ENCODE measurements at places on chromosomes 2 and 18. TPM values are rescaled to one million over a fixed set of nuclear protein-coding genes. Genes with fewer than 3 reads are reported as not detected.

- H3K36me3 ChIP-seq = no peaks in the 10 kb centered on the region
- no peaks in the 10 kb centered on the region for H3K27me3 ChIP-seq
- no peak overlapping the region for H3K27ac ChIP-seq
Observed at GRCh38 chr2:186125156-186125555, 360.9 kb upstream of the ZC3H15 start.

Gene COPS8
- 83.7 TPM for total RNA-seq

DNA sequence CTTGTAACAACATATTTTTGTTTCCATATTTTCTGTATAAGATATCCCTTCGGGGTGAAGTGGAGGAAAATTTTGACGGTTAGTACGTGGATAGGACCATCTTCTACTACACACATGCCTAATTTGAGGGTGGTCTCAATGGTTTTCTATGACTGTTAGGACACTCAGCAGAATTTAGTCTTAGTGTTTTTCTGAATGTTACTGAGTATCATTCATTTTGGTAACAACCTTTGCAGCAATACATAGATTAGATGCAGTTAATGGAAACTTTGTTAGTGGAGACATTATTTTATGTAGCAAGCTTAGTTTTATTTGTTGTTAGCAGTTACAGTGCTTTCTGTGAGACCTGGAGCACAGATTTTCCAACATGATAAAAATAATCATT, 1.6 kb downstream of the ITGAV start:
- no peaks in the 10 kb centered on the region for H3K36me3 ChIP-seq
- DNase-seq = no peak
- peak overlapping the region; percentile 73 for H3K4me3 ChIP-seq
- H3K4me1 ChIP-seq = no peaks in the 10 kb centered on the region

Gene POMC
- 8.6 TPM for total RNA-seq

Gene SIX2
- total RNA-seq = 1.7 TPM

- H3K36me3 ChIP-seq = no peaks in the 10 kb centered on the region
- no peaks in the 10 kb centered on the region for H3K4me1 ChIP-seq
- no peak for DNase-seq
- no peaks in the 10 kb centered on the region for H3K27me3 ChIP-seq
- H3K27ac ChIP-seq = no peak overlapping the region
- H3K4me3 ChIP-seq = no peak overlapping the region
Observed at GRCh38 chr18:54983041-54983686, 23.9 kb upstream of the CCDC68 start.

Gene C2orf78
- not detected for total RNA-seq

- peak overlapping the region; percentile 55 for H3K4me3 ChIP-seq
- H3K4me1 ChIP-seq = peaks cover 51% of the 10 kb centered on the region
- H3K27ac ChIP-seq = peak overlapping the region; percentile 89
Observed at GRCh38 chr2:42102591-42103450, 55.0 kb downstream of the PKDCC start.

- DNase-seq = no peak
- H3K36me3 ChIP-seq = peaks cover 33% of the 10 kb centered on the region
- no peak overlapping the region for H3K27ac ChIP-seq
- no peaks in the 10 kb centered on the region for H3K27me3 ChIP-seq
- H3K4me3 ChIP-seq = no peak overlapping the region
Observed at GRCh38 chr2:128178650-128179460, 87.9 kb downstream of the UGGT1 start.

Gene ALK
- total RNA-seq = 0.39 TPM

DNA sequence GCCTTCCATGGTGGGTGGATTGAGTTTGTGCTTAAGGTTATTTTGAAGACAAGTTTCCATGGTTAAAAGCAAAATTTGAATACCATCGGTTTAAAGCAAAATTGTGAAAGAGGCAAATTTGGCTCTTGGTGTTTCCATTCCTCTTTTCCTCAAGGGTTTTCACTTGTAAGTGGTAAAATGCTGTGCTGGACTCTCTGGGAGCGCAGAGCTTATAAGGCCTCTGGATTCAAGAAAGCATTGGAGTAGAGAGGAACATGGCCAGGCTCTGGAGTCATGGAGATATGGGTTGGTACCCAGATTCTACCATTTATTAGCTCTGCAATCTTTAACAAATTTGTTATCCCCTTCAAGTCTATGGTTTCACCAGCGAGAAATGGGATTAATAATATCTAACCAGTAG, 17.5 kb downstream of the KCNE4 start:
- H3K27me3 ChIP-seq = no peaks in the 10 kb centered on the region
- no peak for DNase-seq
- no peak overlapping the region for H3K4me3 ChIP-seq
- peaks cover 4% of the 10 kb centered on the region for H3K4me1 ChIP-seq
- no peaks in the 10 kb centered on the region for H3K36me3 ChIP-seq

Gene FOXD4L1
- total RNA-seq = 1.3 TPM

Gene FIGN
- 12.3 TPM for total RNA-seq

- H3K27ac ChIP-seq = no peak overlapping the region
- H3K4me3 ChIP-seq = no peak overlapping the region
- H3K27me3 ChIP-seq = no peaks in the 10 kb centered on the region
- no peaks in the 10 kb centered on the region for H3K36me3 ChIP-seq
- no peak for DNase-seq
Observed at GRCh38 chr2:240400371-240401161, 34.9 kb upstream of the GPC1 start.

Gene B3GNT7
- total RNA-seq = 3.3 TPM

- DNase-seq = no peak
- H3K27ac ChIP-seq = no peak overlapping the region
Observed at GRCh38 chr18:44597797-44598196, 82.9 kb upstream of the SETBP1 start.

GRCh38 chr2:207926133-207926988, 99.0 kb downstream of the PLEKHM3 start:
- H3K27me3 ChIP-seq = no peaks in the 10 kb centered on the region
- H3K4me3 ChIP-seq = no peak overlapping the region
- no peaks in the 10 kb centered on the region for H3K4me1 ChIP-seq
- peak; percentile 46 for DNase-seq
- H3K36me3 ChIP-seq = peaks cover 29% of the 10 kb centered on the region

DNA sequence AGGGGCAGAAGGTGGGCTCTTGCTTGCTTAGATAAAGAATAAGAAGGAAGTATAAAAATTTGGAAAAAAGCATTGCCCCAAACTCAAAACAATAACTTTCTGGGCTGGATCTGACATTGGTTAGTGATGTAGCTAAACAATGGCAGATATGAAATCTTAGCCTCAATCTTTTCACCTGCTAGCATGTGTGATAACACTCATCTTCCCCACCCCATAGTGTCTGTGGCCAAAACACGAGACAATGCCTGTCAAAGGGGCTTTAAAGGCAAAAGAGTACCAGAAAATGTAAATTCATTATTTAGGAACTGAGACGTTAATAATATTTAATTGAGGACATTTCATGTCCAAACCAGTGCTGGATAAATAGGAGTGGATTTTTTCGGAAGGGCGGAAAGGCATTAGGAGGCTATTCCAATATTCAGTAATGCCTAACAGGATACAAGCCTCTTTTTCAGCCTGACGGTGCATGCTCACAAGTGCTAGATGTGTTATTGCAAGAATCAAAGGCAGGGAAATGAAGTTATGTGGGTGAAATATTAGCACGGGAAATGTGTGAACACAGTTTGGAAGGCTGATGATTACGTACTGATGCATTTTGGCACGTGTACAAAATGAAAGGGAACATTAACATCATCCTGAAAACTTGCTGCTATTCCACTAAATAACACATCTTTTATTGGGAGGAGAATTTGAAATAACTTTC, 395.7 kb downstream of the GALR1 start:
- H3K36me3 ChIP-seq = no peaks in the 10 kb centered on the region
- no peaks in the 10 kb centered on the region for H3K4me1 ChIP-seq
- H3K27ac ChIP-seq = no peak overlapping the region
- H3K27me3 ChIP-seq = no peaks in the 10 kb centered on the region

DNA sequence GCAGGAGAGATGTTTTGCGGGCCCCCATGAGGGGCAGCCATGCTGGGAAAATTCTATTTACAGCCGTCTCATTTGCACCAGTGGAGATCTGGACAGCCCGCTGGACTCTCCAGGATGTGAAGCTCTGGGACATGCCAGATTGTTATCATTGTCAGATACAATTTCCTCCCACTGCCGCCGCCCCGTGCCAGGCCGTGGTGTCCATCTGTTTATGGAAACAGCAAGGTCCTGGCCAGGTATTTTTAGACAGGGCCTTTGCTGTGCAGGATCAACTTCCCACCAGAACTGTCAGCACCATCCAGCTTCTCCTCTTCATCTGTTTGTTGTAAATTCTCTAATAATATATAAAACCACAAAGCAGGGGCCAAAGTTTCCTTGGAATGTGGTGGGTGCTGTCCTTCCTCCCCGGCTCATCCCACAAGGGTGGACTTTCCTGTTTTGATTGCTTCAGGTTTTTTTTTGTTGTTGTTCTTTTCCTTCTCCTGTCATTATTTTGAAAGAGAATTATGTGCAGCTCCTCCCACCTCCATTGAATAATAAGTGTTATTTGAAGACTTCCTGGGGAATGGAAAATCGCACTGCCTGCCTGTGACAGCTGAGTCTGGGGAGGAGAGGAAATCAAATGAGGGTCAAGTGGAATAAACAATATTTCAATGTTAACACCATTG, 398.1 kb downstream of the TNS1 start:
- no peaks in the 10 kb centered on the region for H3K36me3 ChIP-seq
- no peaks in the 10 kb centered on the region for H3K27me3 ChIP-seq
- no peak overlapping the region for H3K4me3 ChIP-seq
- H3K4me1 ChIP-seq = no peaks in the 10 kb centered on the region

Gene HRH4
- not detected for total RNA-seq

Data from tibial nerve (tissue), 4 donors.